Inflammatory macrophage treated with lipopolysaccharide for 1 hour (primary cell): ENCODE measurements at places on chromosomes 4 and X.

- DNase-seq: no peak
These were observed 107.7 kb downstream of the SMIM20 start for GRCh38 chr4:26021417-26022345.

- DNase-seq: no peak
These were observed 63.9 kb downstream of the USP26 start for GRCh38 chrX:133033010-133033409.

DNA sequence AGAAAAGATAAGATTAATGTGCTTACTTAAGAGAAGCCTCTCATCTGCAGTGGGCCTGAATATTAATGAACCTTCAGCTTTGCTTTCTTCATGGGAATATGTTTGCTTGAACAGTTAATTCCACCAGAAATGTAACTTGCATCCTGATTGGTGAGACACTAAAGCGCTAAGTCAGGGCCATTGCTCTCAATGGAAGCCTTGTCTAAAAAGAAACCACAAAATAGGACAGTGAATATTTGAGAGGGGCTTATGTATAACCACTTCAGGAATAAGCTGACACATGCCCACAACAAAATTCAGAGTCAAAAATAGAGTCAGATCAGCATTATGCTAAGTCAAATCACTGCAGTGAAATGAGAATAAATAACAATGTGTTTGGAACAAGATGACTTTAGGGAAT, 1125.8 kb downstream of the STIM2 start:
- DNase-seq: no peak

DNA sequence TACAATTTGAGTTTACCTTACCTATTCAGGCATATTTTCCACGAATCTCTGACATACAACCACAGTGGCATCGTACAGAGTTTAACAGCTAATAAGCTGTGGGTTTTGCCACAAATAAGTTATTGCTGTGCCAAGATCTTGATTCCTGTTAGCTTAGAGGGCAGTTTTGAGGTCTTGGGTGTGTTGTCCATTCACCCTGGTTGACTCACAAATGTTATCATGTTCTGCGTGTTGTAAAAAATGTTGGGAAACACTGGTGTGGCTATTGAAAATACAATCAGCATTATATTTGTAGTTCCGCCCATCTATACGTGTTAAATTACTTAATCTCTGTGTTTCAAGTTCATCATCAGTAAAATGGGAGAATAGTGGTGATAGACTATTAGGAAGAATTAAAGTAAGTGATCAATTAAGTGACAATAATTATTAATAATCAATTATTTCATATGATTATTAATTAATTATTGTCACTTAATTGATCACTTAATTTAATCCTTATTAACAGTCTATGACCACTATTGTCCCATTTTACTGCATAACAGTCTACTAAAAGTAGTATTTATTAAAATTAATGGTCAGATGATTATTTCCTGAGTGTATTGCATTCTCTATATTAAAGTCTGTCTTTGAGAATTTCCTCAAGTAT, 96.3 kb downstream of the TMA16 start:
- DNase-seq: peak; percentile 73
